Skeletal muscle cell (primary cell): ENCODE measurements at places on chromosomes 2 and 18.

DNA sequence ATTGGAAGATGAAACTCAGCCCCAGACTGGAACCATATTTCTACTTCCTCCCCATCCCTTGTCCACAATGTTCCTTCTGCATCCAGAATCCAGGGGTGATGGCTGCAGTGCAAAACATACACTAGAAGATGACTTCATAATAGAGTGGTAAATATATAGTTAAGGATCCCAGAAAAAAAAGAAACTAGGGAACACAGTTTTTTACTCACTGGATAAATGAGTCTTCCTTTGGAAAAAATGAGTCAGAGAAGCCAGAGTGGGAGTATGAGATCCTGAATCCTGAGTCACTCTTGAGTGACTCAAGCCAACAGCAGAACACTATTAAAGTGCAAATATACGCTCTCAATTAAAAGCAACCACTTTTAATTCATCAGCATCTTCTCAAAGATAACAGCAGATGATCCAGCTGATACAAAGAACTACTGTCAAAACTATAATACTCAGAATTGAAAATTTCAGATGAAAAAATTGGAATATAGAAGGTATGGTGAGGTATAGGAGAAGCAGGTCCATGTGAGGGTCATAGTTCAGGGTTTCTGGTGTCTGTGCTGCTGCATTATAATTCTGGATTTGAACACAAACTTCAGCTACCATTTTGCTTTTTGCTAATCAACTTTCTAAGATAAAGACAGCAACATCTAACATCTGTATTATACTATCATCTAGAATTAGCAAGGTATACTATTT lies 987.2 kb upstream of the CDH2 start:
- DNase-seq, result peak; percentile 80

DNA sequence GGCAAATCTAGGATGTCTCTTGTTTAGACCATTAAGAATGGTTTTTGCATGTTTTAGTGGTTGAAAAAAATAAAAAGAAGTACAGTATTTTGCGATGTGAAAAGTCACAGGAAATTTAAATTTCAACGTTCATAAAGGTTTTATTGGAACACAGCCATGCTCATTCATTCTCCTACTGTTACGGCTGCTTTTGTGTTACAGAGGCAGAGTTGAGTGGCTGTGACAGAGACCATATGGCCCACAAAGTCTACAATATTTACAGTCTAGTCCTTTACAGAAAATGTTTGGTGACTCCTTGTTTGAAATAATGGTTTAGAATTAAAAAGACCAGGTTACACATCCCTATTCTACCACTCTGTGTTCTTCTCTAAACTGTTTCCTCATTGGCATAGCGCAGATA lies 48.1 kb downstream of the MYOM1 start:
- DNase-seq, result no peak

DNA sequence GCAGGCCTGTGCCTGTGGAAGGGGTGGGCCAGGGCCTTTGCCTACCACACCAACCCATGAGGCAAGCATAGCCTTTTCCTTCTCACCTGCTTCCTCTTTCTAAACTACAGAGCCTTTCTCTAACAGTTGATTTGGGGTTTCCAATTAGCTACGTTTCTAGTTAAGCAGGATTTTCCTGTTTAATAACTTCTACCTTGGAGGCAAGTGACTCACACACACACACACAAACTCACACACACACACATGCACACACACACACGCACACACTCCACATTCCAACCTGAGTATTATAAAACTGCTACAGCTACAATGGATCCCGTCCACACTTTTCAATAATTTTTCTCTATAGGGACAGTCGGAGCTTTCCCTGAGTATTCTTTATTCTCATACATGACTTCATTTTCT lies 84.9 kb downstream of the SOX11 start:
- no peak for DNase-seq

- DNase-seq, result no peak
Measured at GRCh38 chr18:37253394-37254235, 312.0 kb downstream of the CELF4 start.

- DNase-seq, result no peak
Measured at GRCh38 chr2:24830786-24831185, 37.6 kb downstream of the CENPO start.

GRCh38 chr2:39379643-39380524 lies 57.2 kb downstream of the MAP4K3 start:
- peak; percentile 25 for DNase-seq

GRCh38 chr2:98537390-98538126 lies 70.8 kb downstream of the COA5 start:
- DNase-seq, result no peak

DNA sequence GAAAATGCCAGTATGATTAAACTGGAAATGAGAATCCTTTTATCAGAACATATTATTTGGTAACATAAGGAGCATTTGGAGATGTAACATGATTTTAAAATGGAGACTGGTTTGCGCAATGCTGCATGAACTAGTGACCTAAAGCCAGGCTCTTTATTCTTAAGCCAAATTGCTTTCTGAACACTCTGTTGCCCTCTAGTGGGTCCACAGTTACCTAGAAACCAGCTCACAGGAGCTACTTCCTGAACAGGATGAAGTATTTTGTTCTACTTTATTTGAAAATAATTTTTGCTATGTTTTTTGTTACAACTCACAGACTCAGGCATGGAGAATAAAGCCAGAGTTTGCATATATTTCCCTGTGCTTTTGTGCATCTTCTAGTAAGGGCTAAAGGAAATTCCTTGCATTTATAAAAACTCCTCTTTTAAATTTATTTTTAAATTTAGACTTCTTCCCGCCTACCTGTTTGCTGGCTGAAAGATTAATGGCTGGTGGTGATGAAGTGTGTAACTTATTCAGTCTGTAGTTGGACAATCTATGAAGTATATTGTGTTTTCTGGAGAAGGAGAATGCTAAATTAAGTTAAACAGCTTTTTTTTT lies 146.7 kb downstream of the PARD3B start:
- peak; percentile 77 for DNase-seq
